ENCODE measurements at places on chromosomes 2 and 18.

- DNase-seq = no peak
Observed at GRCh38 chr2:64613276-64613675, 40.4 kb downstream of the SERTAD2 start.

DNA sequence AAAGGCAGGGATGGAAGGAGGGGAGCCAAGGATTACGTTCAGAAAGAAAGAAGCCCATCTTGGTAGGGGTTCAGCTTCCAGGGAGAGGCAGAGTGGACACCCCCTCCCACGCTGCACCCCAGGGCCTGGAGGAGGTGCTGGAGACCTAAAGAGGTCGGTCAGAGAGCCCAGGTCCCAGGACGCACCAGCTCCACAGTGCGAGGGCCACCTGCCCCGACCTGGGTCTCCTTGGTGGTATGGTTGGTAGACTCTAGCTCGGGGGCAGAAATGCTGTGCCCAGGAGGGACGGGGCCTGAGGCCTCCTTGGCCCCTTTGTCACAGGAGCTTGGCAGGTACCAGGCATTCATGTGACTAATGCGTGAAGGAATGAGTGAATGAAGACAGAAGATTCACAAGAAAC is 87.1 kb upstream of the RAB6C start:
- no peak for DNase-seq

GRCh38 chr2:38239452-38239851 is 137.6 kb downstream of the ATL2 start:
- no peak for DNase-seq

GRCh38 chr2:214816008-214816533 is 6.6 kb upstream of the BARD1 start:
- no peak for DNase-seq

GRCh38 chr2:171741189-171741588 is 53.9 kb downstream of the DYNC1I2 start:
- DNase-seq = no peak

GRCh38 chr2:229775614-229776313 is 61.4 kb upstream of the DNER start:
- no peak for DNase-seq

DNA sequence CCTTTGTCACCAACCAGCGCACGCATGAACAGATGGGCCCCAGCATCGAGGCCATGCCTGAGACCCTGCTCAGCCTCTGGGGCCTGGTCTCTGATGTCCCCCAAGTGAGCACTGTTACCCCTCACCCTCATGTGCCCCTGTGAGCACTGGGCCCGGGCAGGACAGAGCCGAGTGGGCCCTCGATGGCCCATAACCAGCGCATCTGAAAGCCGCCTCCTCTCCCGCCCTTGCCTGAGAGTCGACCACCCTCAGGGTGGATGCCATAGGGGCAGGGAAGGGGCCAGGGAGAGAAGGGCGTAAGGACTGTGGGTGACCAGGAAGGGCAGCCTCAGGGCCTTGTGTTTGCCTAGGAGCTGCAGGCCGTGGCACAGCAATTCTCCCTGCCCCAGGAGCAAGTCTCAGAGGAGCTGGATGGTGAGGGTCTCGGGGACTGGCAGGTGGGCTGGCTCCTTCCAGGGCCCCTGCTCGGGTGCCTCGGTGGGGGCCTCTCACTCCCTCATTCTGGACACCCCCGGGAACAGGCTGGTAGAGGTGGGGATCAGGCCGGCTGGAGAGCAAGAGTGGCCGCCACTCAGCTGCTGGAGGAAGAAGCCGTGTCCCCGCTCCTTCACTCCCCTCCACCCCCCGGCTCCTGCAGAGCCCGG is 2.1 kb downstream of the PROM2 start:
- no peak for DNase-seq

GRCh38 chr2:40831321-40831873 is 379.5 kb upstream of the SLC8A1 start:
- DNase-seq = no peak

DNA sequence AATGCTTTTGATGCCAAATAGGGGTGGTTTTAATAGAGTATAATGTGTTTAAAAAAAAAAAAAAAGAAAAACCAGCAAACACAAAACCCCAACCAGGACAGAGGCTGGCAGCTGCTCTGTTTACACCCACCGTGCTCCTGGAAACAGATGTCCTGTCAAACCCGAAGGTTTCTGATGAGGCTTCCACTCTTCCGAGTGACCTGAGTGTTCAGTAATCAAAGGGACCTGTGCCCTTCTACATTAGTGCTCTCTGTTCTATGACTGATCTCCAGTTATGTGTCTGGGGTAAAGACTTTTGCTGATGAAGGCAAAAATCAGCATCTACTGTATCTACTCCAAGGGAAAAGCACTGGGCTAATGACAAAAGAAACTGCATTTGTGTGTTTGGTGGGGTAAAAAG is 3.5 kb upstream of the KLHL29 start:
- no peak for DNase-seq

DNA sequence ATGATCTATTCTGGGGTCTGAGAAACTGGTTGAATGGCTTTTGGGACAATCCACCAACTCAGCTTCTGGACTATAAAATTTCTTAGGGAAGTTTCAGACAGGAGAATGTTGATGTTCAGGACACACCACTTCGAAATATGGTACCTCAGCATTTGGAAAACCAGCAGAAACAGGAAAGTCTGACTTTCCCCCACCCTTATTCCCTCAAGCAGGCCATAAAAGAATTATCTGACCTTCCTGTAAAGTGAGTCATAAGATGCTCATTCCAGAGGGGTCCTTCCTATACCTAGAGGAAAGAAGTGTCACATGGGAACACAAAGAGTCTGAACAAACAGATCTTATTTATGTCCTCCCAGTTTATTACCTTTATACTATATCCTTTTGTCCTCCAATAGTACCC is 415.0 kb downstream of the CPS1 start:
- no peak for DNase-seq

- DNase-seq = no peak
Observed at GRCh38 chr18:67618061-67618460, 101.5 kb upstream of the DSEL start.

DNA sequence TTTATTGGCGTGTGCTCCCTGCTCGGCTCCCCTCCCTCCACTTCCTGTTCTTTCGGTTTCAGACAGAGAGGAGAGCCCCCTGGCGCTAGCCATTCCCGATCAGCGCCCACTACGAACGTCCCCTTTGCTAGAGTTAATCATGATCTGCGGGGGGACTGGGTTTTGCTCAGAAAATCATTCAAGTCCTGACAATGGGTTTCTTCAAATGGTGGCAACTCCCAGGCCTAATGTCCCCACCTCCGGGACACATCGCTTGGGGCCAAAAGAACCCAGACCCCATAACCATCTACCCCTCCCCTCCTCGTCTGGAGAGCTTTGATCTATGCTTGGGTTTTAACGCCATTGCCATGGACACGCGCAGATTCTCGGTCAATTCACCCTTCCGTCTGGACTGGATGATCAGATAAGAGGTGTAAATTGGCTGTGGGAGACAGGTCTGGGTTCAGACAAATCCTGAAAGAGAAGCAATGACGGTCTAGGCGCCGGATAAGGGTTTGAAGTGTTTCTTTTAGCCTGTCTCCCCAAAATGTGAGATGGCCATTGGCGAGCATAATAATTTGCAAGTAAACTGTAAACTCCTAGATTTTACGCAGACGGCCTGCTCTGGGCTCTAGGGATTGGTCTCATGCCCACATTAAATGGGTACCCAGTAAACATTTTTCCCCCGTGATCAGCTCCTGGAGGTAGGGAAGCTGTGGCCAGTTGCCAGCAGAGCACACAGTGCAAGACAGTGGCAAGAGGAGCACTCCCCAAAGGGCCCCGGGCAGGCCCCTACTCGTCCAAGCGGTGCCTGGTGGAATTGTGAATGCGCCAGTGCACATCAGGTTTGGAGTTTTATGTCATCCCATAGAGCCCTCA is 4.7 kb downstream of the NRP2 start:
- no peak for DNase-seq

DNA sequence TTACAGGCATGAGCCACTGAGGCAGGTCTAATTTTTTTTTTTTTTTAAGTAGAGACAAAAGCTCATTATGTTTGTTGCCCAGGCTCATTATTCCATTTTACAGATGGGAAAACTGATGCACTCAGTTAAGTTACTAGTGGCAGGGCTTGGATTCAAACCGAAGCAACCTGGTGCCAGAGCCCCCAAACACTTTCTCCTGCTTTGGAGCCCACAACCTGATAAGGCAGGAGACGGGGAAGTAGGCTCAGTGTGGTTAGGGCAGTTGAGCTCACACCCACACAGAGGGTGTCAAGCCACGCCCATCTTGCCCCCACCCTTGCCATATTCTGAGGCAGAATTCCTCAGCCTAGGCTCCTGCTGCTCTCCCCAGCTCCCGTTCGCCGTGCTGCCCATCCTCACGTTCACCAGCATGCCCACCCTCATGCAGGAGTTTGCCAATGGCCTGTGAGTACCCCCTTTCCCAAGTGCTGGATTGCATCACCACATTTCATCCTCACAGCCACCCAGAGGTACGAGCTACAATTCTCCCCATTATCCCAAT is 5.8 kb upstream of the CTDSP1 start:
- DNase-seq = no peak

DNA sequence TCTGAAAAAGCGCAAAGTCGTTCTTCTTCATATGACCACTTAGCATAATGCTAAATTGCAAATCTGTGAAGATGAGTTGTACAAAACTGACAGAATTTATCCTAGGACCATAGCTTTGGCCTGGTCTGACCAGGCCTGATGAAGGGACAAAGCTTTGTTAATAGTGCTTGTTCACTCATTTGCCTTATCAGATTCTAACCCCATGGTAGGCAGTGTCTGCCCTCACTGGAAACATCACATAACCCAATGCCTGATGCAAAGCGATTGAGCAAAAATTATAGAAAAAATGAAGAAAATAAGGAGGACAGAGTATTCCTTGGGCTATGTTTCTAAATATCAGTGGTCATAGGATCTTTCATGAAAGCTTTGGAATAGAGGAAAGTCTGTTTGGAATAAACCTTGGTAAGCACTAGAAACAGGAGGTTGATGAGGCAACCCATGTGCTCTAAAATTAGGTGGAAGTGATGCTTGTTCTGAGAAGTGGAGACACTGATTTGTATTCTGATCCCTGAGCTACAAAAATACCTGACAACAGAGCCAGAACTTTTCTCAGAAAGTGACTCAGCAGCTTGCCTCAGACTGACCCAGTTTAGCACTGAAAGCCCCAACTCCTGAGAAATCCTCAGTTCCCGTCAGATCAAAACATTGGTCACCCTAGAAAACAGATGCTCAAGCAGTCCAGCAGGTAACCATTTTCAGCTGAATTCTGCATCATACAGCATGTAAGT is 131.4 kb upstream of the MAPRE2 start:
- no peak for DNase-seq

DNA sequence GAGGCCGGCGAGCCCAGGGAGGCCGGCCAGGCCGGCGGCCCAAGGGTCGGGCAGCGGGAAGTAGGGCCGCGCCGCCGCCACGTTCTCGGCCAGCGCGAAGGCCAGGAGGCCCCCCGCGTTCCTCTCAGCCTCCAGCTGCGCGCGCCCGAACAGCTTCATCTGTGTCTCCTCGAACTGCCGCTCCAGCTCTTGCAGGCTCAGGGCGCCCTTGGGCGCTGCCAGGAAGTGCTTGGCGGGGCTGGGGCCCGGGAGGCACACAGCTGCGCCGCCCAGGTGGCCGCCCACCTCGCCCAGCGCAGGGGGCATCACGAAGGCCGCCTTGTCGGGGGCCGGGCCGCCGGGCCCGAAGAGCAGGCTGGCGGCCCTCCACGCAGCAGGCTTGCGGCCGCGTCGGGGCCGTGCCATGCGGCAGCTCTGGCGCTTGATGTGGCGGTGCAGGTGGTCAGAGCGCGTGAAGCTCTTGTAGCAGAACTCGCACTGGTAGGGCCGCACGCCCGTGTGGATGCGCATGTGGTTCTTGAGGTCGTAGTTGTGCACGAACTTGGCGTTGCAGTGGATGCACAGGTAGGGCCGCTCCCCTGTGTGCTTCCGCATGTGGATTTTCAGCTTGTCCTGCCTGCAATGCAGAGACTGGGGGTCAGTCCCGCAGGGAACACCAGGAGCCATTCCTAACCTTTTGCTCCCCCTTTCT is 99.0 kb upstream of the SMAD2 start:
- DNase-seq = no peak

- no peak for DNase-seq
Observed at GRCh38 chr18:36648803-36649202, 180.0 kb downstream of the TPGS2 start.

- no peak for DNase-seq
Observed at GRCh38 chr2:127719301-127720218, 18.3 kb downstream of the SFT2D3 start.

DNA sequence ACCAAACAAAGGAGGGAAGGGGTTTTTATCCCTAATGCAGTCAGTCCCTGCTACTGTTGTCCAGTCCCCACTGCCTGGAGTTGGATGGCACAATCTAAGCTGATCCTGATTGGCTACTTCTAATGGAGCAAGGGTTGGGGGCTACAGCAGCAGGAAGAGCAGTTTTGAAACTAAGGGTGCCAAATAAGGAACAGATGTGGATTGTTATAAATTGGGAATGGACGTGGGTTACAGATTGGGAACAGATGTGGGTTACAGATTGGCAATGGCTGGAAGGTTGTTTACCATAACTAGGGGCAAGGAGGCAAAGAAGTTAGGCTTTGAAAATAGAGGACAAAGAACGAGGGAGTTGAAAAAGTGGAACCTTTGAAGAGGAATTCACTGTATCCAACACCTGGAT is 16.0 kb upstream of the PROM2 start:
- no peak for DNase-seq

DNA sequence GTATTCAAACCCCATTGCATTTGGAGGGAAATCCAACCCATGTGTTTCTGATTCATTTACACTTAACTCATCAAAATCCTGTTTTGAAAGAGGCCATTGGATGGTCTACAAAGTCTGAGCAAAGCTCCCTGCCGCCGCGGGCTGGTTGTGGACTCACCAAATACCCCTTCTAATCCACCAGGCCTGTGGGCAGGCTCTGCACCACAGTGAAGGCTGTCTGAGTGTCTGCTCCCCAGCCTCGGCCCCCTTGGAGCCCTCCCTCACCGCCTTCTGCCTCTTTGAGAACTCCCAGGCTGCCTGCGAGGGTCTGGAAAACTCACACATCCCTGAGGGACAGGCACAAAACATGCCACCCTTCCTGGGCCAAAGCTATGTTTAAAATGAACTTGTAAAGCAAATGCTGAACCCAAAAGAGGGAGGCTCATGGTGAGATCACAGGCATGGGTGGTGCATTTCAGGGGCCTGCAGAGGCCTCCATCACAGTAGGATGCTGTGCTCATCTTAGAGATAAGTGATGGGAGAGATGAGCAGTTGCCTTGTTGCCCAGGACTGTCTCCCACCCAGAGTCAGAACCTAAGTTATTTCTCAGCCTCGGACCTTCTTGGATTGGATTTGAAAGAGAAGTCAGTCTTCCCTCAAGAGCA is 225.0 kb downstream of the CYP26B1 start:
- no peak for DNase-seq

GRCh38 chr2:68237976-68238580 is 14.3 kb downstream of the PPP3R1 start:
- DNase-seq = no peak
